ENCODE measurements at places on chromosomes 13 and 19.

DNA sequence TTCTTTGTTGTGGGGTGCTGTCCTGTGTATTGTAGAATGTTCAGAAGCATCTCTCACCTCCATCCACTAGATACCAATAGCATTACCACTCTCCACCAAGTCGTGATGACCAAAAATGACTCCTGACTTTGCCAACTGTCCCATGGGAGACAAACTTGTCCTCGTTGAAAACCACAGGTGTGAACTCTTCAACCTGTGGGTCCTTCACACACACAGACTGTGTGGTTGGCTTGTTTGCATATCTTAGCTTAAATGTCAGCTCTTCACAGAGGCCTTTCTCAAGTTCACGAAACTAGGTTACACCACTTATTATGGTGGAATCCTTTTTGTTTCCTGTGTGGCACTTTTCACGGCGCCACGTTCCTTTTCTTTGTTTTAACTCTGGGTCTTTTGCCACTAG lies 6.8 kb downstream of the GPC5 start:
- no peak for DNase-seq

DNA sequence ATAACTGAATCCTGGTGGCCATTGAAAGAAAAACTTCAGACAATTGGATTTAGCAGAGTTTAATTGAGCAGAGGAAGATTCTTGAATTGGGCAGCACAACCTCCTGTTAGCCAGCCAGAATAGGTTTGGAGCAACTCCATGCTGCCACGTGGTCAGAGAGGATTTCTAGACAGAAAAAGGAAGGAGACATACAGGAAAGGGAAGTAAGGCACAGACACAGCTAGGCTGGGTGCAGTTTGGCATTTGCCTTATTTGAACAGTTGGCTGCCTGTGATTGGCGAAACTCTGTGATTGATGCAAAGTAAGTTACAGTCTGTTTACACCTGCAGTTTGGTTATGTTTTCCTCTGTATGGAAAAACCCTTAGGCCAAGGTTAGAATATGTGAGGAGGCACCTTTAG lies 85.8 kb upstream of the SPATA13 start:
- DNase-seq, result no peak

GRCh38 chr19:3474010-3474409 lies 6.3 kb downstream of the SMIM24 start:
- DNase-seq, result no peak

DNA sequence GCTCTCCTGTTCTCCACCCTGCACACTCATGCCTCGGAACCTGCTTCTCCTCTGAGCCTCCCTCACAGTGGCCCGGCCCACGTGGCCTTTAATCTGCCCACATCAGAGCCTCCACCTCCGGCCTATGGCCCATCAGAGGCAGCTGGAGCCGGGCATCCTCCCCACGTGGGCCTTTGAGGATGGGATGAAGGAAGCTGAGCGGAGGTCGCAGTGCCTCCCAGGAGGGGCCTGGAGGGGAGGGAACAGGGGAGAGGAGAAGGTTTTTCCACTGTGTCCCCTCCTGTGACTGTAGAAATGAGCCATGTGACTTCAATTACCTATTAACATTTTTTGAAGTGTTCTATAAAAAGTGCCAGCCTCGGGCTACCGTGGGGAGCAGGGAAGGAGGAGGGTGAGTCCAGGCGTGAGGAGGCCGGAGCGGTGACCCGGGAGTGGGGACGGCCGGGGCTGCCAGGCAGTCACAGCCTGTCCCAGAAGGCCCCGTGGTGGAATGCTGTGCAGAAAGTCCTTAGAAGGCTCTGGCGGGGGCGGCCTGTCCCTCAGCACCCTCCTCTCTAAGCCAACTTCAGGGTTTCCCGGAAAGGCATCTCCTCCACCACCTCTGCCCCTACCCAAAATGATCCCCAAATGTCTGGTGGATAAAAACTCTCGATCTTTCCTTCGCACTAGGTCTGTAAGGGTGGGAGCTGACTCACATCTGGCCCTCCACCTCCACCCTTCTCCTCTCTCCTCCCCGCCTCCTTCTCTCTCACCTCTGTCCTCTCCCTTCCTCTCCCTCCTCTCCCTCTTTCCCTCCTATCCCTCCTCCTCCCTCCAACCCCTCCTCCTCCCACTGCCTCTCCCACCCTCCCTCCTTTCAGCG lies 24.8 kb upstream of the SLC1A5 start:
- no peak for DNase-seq

DNA sequence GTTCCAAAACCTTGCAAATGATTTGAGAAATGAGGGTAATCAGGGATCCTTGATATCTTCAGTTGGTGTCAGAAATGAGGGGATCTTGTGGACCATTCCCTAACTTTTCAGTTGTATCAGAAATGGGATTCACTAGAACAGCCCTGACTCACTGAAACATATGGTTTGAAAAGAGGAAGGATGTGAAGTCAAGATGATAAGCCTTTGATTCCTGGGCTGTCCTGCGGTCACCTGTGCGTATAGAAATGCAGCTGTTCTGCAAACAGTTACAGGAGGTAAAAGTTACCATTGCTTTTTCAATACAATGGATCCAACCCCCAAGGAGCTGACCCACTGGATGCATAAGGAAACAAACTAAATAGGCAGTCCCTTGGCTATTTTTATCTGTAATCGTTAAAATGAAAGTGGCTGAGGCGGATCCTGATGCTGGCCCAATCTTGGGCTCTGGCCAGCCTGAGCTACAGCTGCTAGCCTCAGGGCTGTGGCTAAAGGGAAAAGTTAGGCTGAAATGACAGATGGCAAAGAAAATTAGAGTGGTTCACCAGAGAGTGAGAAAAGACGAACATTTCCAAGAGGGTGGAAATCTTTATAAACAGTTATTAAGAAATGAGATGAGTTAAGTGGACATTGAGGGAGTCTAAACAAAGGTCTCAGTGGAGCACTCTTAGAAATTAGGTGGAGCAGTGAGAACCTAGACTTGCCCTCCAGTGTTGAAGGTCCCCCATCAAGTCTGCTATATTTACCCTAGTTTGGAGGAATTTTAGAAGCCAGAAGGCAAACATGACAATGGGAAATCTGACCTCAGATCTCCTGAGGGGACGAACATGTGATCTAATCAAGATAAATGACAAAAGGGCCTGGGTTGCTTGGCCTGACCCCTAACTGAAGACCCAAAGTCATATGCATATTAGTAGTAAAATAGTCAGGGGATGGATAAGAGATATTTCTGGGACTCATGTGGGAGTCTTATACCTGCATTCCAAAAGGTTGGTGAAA lies 7.6 kb downstream of the SIGLECL1 start:
- DNase-seq, result no peak

- no peak for DNase-seq
Observed at GRCh38 chr13:33199289-33199850, 86.2 kb downstream of the STARD13 start.

GRCh38 chr19:47729468-47729798 lies 15.9 kb upstream of the NOP53 start:
- peak; percentile 37 for DNase-seq

- DNase-seq, result no peak
Observed at GRCh38 chr13:72959643-72960042, 99.2 kb upstream of the KLF5 start.

DNA sequence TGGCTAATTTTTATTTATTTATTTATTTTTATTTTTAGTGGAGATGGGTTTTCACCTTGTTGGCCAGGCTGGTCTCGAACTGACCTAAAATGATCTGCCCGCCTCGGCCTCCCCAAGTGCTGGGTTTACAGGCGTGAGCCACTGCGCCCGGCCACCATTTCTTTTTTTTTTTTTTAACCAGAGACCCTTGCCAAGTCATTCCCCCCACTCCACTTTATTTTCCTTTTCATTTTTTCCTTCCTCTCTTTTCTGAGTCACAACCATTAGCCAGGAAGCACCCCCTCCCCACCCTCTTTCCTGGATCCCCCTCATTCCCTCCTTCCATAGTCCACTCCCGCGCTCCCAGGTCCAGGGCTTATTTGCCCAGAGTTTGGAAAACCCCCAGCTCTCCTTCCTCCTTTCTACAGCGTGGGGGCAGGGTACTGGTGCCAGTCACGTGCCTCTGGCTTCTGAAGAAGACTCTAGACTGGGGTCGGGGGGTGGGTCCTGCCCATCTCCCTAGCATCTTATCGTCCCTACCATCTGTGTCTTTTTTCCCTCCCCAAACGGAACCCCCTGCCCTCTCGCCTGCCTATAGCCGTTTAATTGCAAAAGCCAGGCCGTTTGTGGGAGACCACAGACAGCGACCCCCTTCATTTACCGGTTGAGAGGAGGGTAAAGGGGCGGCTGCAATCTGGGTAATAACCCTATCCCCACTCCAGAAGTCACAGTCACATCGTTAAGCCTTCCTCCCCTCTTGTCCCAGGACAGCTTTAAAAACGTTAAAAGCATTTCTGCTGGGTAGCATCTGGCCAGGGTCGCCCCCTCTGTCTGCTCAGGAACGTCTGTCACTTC lies 1.1 kb upstream of the CALR start:
- DNase-seq, result no peak

DNA sequence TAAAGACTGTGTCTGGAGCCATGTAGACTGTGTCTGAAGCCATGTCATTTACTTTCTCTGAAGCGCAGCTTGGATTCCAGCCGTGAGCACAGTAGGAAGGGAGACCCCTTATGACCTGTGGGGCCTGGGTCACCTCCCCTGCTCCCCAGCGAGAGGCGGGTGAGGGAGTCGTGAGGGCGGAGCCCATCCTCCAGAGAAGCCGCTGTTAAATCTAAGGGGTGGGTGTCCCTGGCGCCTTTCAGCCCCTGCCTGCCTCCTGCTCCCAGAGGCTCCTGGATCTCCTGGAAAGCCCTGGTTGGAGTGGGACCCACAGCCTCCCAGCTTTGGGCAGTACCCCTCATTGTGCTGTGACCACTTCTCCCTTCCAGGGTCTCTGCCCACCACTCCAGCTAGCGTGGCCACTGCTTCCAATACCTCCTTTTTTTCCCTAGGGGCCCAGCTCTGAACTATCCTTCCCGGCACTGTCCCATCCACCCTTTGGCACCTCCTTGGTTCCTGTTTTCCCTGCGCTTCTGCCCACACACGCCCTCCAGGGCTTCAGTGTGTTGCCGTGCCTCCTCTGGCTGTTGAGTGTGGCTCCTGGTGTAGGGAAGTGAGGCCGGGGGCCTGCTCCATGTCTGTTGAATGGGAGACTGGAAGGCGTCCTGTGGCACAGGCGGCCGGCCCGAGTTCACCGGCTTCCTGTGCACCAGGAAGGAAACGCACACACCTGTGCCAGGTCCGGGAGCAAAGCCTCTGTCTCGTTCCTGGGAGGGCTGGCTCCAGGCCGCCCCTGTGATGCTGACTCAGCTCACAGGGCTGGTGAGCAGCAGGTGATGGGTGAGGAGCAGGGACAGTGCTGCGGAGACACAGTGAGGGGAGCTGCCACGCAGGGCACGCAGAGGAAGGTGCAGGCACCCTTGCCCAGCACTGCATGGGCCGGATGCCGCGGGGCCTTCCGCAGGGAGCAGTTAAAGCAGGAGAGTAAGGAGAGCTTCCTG lies 29.4 kb downstream of the ATP4B start:
- no peak for DNase-seq

GRCh38 chr19:2046046-2046907 lies 4.8 kb downstream of the MKNK2 start:
- DNase-seq, result no peak

DNA sequence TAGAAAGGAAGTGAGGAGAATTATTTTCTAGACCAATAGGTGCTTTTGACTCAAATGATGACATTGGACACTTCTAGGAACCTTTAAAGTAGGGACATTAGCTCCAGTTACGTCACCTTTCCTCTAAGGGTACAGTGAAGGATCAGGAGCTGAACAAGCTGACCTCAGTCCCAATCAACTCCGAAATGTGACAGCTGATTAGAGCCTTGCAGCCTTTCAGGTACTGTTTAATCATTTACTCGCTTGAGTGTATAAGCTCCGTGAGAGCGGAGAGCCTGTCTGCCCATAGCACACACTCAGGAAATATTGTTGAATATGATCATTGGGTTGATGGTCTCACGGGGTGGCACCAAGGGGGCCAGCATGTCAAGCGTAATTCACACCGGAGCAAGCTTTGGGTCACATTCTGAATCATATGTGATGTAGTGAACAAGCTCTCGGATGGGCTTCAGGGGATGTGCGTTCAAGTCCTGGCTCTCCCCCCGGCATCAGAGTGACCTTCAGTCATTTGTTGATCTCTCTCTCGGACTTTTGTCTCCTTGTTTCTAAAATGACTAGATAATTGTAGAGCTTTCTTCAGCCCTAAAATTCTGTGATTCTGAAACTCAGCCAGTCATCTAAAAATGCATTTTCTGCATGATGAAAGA lies 141.9 kb downstream of the ZIC5 start:
- DNase-seq, result no peak

- DNase-seq, result no peak
Observed at GRCh38 chr19:56639217-56639616, 3.7 kb upstream of the SMIM17 start.

DNA sequence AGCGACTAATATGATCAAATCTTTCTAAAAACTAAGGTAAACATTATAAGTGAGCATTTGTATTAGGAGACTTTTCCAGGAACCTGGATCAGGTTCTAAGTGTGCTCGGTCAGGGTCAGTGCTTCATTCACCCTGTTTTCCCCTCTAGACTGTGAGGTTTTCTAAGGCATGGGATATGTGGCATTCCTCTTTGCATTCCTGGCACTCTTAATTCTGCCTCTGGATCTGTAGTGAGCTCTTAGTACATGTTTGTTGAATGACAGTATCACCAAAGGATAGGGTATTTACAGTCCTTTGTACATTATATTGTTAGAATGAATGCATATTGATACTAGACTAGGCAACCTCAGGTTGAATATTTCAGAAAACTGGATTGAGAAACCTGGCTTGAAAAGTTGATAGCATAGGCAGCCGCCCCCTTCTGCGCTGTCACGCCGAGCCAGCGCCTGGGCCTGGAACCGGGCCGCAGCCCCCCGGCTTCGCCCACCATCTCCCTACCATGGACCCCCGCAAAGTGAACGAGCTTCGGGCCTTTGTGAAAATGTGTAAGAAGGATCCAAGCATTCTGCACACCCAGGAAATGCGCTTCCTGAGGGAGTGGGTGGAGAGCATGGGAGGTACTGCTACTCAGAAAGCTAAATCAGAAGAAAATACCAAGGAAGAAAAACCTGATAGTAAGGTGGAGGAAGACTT lies 156.5 kb downstream of the KCNRG start:
- no peak for DNase-seq

GRCh38 chr13:40390401-40390916 lies 276.0 kb downstream of the FOXO1 start:
- no peak for DNase-seq

- no peak for DNase-seq
Observed at GRCh38 chr13:64305246-64305645, 2889.6 kb upstream of the PCDH20 start.

DNA sequence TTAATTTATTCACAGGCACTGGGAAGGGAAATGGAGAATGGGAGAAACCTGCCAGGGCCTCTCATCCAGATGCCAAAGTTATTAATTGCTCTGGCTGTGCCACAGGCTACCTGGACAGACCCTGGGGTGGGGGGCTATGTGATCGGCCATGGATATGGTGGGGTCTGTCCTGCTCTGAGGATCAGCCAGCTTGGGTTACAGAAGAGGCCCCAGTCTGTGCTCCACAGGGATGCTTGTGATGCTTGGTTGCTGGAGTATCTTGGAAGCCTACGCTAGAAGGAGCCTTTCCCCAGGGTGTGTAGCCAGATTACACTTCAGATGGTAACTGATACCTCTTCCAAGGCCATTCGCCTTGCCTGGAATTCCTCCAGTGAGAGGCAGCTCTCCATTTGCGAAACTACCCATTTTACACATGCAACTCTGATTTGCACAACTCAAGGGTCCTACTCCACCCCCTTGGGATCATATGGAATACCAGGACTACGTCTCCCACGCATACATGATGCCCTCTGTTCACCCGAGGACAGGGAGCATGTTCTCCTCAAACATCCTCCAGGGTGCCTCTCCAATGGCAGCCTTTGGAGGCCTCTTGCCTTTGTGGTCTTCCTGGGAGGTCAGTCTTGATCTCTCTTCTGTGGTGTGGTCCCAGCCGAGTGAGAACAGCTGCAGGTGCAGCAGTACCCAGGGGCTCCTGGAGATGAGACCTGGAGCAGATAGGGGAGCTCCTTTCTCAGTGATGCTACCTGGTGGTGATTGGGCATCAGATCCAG lies 186.6 kb upstream of the TSHZ3 start:
- no peak for DNase-seq

Data from SW 1271 (cell line).